ENCODE measurements at places on chromosomes 3 and 15.

GRCh38 chr3:107689355-107689754 is 166.6 kb downstream of the BBX start:
- no peak for DNase-seq

GRCh38 chr3:104437891-104438290 is 928.8 kb upstream of the ALCAM start:
- DNase-seq: no peak

GRCh38 chr3:18134386-18135059 is 290.6 kb downstream of the SATB1 start:
- no peak for DNase-seq

DNA sequence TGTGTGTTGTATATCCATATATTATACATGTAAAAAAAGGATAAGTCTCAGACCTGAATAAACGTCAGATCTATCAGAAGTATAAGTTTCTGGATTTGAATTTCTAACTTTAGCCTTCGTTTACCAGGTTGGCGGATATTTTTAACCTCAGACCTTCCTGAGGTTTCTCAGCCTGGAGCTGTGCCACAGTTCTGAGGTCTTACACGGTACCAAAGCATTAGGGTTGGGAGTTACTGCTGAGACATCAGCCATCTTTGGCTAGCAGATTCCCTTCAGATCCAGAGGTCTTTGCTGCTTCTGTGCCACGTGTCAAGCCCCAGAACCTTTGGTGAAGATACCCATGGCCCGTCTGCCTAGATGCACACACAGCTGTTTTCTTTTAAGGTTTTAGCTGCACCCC is 84.7 kb downstream of the PPP2R3A start:
- DNase-seq: no peak

DNA sequence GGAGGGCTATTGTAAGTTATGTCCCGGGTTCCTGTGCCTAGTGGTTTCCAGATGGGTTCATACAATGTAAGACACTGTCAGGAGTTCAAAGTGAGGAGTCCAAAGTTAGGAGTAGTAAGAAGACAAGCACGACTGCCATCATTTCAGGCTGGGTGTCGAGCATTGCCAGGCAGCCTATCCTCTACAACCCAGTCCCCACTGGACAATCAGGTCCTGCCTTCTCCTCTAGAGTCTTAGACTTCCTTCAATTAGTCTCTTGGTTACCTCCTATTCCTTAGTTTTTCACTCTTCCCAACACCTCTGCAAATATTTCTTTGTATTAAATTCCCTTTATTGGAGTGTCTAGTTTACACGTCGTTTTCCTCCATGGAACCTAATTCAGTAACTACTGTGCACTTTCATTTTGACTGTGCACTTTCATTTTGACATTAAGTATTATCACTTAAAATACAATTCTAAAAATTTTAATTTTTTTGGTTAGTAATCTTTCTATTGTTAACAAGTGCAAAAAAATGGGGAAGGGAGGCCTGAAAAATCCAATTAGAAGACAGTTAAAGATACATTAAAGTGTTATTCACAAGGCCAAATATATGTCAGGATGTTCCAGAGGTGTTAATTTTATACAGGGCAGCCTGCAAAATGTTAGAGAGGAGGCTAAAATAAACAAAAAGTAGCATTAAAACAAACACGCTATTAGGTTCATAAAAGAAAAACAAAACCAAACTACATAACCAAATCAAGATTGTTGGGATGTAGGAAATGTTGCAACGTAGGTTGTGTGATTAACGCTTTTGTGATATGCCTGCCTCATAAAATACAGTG is 155.3 kb downstream of the TBL1XR1 start:
- DNase-seq: no peak

GRCh38 chr15:76575679-76576078 is 239.1 kb downstream of the ISL2 start:
- no peak for DNase-seq

DNA sequence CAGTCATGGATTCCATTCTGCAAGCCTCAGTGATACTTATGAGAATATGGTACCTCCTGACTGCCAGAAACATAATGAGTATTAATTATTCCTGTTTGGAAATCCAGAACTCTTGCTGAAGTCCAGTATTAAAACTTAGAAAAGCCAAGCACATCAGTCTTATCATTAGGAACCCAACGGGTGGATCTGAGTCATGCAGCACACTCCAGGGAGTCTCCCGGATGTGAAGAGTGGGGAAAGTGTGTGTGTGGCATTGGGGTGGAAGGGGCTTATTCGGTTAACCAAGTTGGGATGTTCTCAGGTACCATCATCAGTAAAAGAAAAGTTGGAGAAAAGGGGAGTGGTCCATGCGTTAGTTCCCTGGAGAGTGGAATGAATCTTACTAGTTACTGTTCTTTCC is 181.1 kb downstream of the PLCL2 start:
- no peak for DNase-seq

- peak; percentile 65 for DNase-seq
These were observed 3.7 kb downstream of the IQSEC1 start for GRCh38 chr3:13069495-13069894.

GRCh38 chr3:185653949-185654757 is 68.1 kb downstream of the SENP2 start:
- DNase-seq: no peak

DNA sequence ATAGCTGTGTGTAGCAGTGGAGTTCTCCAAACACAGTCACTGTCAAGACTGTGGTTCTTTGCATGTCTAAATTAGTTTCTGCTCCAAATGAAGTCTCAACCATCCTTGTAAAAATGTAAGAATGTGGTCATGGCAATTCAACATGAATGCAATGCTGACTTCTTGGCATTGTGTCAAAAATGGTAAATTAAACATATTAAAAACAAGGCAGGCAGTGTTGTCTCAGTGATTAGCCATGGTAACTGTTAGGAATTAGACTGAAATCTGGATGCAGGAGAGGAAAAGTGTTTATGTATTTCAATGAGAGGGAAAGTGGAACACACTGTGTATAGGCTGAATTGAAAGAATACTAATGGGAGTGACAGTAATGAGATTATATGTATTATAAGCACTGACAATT is 597.2 kb downstream of the EDEM1 start:
- DNase-seq: no peak
